ENCODE measurements at places on chromosomes 3 and 15.

GRCh38 chr3:13092621-13093617, 19.7 kb upstream of the IQSEC1 start:
- DNase-seq, result no peak

- DNase-seq, result no peak
These were observed 23.1 kb upstream of the TSEN2 start for GRCh38 chr3:12461097-12461649.

DNA sequence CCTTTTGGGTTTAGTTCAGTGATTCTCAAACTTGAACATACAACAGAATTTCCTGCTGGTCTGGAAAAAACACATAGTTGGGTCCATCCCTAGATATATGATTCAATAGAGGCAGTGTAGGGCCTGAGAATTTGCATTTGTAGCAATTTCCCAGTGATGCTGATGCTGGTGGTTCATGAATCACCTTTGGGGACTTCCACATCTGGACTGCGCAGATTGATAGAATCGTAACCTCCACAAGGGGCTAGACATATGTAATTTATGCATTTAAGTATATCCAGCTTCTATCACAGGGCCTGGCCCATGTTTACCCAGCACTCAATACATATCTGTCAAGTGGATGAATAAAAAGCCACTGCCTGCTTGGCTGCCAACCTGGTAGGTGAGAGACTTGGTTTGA, 33.8 kb upstream of the SUCLG2 start:
- no peak for DNase-seq

DNA sequence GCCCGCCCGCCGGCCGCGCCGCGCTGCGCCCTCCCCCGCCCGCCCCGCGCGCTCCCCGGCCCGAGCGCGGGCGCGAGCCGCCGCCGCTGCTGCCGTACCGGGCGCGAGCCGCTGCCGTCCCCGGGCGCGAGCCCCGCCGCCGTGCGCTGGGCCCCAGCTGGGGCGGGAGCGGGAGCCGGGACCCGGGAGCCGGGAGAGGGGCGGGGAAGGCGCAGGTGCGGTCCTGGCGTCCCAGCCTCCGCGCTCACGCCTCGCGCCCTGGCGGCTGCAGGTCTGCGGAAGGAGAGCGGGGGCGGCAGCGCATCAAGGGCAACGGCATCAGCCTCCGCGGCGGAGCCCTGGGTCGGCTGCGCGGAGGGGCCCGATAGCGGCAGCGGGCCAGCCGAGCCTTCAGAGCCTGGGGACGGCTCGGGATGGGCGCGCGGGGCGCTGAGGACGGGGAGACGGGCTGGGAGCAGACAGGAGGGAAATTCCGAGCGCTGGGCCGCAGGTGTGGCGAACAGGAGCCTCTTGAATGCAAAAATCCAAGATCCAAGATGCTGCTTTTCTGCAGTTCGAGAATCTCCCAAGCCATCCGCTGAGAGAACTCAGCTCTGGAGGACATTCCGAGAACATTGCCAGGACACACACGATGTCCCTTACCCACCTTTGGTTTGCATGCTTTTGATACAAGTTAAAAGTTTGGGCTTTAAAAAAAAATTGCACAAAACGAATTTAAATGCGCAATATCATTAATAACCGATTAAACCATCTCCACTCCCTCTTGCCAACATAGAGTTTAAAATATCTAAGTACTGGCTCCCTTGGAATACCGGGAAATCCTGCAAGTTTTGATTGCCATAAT, 251.1 kb downstream of the TJP1 start:
- peak; percentile 93 for DNase-seq

- DNase-seq, result no peak
These were observed 503.8 kb upstream of the ARRDC4 start for GRCh38 chr15:97456521-97457202.

- DNase-seq, result no peak
These were observed 24.7 kb downstream of the CIP2A start for GRCh38 chr3:108564564-108564963.

- DNase-seq, result no peak
These were observed 231.4 kb downstream of the LRRN1 start for GRCh38 chr3:4030624-4031023.

DNA sequence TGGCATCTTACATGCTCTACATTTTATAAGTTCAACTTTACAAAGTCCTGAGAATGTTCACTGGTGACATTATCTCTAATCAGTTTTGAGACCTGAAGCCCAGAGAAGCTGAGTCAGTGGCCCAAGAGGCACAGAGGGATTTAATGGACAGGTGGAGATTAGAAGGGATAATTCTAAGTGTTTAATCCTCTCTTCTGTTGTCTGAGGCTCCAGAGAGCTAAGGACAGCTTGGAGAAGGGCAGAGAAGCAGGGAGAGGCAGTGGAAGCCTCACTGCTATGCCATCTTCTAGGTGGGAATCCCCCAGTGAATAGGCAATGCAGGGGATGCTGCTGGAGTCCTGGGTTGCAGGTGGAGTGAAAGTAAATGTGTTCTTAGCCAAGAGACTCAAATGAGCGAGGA, 369.4 kb upstream of the SLCO3A1 start:
- DNase-seq, result no peak

- DNase-seq, result no peak
These were observed 51.5 kb downstream of the UMPS start for GRCh38 chr3:124781476-124782376.

- DNase-seq, result no peak
These were observed 164.3 kb downstream of the EFHB start for GRCh38 chr3:19769694-19770093.

DNA sequence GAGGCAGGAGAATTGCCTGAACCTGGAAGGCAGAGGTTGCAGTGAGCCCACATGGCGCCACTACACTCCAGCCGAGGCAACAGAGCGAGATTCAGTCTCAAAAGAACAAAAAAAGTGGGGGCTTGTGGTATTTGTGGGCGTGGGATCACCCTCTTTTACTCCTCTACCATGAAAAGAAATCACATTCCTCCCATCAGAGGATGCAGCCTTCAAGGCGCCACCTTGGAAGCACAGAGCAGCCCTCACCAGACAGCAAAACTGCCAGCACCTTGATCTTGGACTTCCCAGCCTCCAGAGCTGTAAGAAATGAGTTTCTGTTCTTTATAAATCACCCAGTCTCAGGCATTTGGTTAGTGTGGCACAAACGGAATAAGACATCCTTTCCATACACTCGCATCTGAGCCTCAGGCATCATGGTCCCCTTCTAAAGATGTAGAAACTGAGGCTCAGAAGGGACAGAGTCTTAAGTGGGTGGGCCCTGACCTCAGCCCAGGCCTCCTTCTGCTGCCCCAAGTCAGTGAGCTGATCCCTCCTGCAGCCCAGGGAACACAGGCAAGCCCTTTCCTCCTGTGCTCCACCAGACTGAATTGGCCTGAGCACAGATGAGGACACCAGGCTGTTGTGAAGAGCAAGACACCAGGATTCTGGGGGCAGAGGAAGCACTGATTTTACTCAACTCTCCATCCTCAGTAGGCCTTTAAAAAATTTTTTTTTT, 201.7 kb upstream of the LINGO1 start:
- DNase-seq, result no peak

All from H7 (cell line).